Mucosa of descending colon (tissue), 3 donors: ENCODE measurements at places on chromosomes 2 and 18. TPM values are rescaled to one million over a fixed set of nuclear protein-coding genes. Genes with fewer than 3 reads are reported as not detected.

DNA sequence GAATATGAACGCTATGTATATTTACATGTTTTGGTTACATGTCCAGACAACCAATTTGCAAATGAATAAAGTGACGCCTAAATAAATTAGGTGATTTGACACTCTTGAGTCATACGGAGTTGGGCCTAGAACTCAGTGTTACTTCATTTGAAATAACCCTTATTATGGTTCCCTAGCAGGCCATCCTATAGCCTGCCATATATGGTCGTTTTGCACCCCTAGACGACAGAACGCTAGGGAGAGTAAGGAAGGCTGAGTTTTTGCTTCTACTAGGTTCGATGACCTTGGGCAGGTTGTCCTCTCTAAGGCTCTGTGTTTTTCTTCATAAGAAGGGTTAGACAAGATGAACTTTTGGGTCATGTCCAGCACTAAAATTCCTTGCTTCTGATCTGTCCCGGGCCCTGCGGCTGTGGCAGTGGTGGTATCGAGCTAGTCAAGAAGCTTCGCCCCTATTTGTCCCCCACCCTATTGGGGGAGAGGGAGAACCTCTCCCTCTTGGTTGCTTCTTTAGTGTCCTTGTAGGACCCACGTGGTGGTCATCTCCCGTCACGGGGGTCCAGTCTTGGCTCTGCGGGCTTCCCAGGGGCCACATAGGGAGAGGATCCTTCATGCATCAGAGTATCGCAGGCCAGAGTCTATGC is 574 bp upstream of the EML4 start:
- DNase-seq, result no peak

RTN4 gene
- 224 TPM for total RNA-seq

- DNase-seq, result no peak
These were observed 98.2 kb upstream of the FZD5 start for GRCh38 chr2:207867905-207868304.

- no peak for DNase-seq
These were observed 99.4 kb upstream of the RASGRP3 start for GRCh38 chr2:33377048-33377447.

C2orf80 gene
- not detected for total RNA-seq

- peak; percentile 70 for DNase-seq
These were observed 691 bp downstream of the BIRC6 start for GRCh38 chr2:32357318-32358110.

FBLN7 gene
- 0.72 TPM for total RNA-seq

DNA sequence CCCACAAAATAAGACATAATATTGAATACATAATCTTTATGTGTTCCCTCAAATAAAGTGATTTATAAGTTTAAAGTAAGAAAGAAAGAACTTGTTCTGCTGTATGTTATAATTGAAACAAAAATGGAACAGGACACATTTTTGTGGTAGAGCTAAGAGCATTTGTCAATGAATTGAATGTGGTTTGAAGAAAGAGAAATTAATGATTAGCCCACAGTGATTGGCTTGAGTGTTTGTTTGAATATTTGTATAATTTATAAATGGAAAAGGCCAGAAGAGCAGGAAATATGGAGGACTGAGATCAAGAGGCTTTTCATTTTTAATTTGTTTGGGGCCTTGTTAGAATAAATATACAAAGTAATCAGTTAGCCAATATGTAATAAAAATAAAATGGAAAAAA is 395.1 kb upstream of the CDH19 start:
- DNase-seq, result no peak

GRCh38 chr2:3741867-3742602 is 38.7 kb downstream of the DCDC2C start:
- no peak for DNase-seq

DNA sequence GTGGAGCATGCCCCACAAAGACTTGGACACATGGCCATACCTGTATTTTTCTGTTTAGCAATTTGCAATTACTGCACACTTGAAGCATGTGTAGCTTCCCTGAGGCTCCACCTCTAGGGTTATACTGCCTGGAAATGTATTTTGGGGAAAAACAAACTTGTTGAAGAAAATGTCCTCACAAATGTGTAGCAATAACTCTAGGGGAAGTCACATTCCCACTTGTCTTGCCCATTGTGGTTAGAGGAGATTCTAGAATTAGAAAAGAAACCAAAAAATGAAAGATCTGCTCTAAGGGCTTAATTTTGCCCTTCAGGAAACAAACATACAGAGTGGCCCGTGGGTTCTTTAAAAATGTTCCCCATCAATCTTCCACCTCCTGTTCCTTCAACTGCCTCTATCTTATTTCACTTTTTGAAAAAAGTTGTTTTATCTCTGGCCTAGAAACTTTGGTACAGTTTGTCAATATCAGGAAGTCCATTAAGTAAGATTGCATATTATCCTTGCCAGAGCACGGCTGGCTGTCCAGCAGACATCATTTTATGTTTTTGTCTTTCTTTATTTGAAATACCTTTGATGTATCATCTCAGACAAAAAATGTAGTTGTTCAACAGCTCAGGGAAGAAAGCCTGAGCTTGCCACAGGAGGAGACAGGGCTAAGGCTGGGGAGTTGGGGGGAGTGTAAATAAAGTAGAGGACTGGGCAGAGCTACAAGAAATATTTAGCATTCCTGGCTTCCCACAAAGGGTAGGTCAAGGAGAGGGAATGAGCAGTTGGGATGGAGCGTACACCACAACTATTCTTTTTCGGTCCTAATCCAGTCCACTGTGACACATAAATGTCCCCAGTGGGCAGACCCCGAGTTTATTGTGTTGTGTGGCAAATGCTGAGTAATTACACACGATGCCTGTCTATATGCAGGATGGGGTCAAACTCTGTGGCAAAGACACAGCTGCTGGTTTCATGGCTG is 96.8 kb upstream of the CDC42EP3 start:
- no peak for DNase-seq

DNA sequence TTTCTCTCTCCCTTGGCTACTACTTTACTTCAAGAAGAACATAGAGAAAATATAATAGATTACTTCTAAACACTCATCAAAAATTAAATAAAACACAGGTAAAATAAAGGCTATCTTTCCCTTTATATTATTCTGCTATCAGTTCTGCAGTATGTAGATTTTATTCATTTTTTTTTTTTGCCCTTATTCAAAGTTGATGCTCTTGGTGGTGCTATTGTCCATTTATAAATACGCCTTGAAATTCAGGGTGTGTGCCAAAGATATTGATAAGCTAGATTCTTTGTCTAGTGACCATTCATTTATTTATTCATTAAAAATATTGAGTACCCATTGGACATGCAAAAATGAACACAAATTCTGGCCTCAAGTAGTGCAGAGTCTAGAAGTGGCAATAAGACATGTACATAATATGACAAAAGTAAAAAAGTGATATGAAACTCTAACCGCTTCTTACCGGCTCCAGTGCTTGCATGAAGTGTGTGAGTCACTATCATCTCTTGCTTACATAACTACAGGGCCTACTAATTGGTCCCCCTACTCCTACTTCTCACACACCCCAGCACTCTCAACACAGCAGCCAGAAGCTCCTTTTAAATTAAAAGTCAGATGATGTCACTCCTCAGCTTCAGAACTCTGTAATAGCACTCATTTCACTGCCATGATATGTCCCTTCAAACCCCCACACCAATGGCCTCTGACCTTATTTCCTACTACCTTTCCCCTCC is 208.3 kb upstream of the FANCL start:
- no peak for DNase-seq

RTP5 gene
- total RNA-seq, result not detected

GRCh38 chr18:50720325-50720674 is 99.5 kb downstream of the MRO start:
- DNase-seq, result no peak

- DNase-seq, result no peak
These were observed 124.5 kb upstream of the SH3BP4 start for GRCh38 chr2:234827096-234827860.

DNA sequence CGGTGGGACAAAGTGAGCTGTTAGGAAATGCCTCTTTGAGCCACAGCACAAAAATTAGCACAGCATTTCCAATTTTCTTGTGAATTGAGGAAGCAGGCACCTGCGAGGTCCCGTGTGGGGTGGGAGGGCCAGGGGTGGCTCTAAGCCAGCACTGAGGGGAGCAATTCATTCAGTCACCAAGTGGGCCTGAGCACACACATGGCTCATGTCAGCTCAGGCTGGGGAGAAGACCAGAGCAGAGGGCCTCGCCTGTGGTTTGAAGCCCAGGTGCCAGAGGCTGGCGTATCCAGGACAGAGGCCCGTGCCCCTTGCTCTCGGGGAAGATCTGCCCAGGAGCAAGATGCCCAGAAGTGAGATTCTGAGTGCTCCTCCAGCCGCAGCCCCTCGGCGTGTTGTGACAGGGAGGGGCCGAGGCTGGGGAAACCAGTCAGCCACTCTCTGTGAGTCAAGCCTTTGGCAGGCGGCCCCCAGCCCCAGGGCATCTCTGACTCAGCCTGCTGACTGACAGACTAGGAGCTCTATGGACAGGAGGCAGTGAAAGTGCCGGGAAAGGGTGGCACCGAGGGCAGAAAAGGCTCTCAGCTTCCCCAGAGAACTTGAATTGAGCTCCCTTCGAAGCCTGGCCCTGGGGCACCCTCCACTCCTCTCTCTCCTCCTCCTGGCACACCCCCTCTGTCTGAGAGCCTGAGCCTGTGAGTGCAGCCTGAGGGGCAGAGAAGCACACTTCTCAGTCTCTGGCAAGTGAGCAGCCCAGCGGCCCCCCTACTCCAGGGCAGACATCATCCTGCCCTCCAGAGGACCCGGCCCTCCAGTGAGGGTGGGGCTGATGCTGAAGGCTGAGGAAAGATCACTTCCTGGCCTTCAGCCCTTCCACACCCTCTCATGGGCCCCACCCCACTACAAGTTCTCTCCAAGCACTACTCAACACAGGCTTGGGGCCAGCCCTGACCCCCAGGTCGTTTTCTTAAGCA is 32.3 kb downstream of the CYP26B1 start:
- no peak for DNase-seq

- no peak for DNase-seq
These were observed 13.1 kb upstream of the TNS1 start for GRCh38 chr2:218015586-218016521.

DNA sequence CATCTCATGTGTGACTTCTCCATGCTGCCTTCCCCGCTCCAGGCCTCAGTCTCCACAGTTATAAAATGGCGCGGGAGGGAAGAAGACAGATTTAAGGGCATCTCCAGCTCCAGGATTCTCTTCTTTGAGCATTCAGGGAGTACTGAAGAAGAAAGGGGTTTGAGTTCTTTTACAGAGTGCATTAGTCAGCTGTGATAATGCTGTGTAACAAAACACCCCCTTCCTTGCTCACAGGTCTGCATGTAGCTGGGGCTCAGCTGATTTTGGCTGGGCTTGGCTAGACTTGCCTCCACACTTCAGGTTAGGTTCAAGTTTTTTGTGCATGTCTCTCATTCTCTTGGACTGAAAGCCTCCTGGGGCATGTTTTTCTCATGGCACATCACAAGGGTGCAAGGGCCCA is 8.0 kb upstream of the SLC66A3 start:
- DNase-seq, result no peak

DNA sequence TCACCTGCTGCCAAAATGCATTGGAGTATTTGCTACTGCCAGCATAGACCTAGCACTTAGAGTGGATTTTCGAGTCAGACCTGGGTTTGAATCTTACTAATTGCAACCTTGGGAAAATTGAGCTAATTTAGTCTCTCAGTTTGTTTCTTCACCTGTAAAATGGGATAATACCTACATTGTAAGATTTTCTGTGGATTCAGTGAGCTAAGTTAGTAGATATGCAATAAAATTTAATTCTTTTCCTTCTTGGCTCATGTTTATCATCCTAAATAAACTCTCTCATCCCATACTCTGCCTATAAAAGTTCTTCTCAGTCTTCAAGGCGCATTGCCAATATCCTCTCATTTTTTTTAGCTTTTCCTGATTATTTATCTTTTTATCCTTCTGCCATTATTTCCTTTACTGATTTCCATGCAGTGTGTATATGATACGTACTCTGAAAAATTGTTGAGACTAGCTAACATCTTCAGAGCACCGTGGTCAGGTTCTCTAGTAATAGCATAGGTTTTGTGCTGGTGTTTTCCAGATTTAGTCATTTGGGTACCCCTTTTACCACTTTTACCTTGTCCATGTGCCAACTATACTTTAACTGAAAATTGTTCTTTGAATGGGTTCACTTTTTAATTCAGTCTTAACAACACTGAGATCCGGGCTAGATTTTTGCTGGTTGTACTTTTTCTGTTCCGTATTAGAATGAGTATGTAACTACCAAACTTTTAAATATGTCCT is 7.3 kb downstream of the CEP192 start:
- no peak for DNase-seq

NGEF gene
- total RNA-seq, result 67.5 TPM

- no peak for DNase-seq
These were observed 20.9 kb downstream of the TMEM237 start for GRCh38 chr2:201622306-201622970.

- DNase-seq, result no peak
These were observed 139.5 kb upstream of the LRATD1 start for GRCh38 chr2:14492920-14493503.

DNA sequence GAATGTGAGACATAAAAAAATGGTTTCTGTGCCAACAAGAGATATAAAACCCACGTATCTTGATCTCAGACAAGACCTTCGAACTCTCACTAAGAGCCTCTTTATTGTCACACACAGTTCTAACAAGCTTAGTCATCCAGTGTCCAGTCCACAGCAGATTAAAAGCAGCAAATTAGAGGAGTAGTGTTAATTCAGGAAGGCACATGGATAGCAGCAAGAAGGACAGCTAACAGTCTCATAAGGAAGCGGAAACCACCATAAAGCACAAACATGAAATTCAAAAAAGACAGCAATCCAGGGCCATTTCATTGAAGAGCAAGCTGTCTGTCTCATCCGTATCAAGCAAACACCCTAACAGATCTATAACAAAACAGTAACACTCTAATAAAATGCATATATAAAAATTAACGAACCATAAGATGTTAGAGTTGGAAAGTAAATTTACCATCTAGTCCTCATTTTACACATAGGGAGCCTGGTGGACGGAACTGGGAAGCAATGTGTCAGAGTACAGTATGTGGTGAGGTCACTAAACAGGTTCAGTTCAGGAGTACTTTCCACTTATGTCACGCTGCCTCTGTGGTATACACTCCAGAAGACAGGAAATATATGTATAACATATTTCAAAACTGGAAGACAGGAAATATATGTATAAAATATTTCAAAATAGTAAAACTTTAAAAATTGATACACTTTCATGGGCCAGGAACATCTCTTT is 18.3 kb downstream of the AAK1 start:
- no peak for DNase-seq

GRCh38 chr2:149156971-149157740 is 118.7 kb downstream of the LYPD6B start:
- no peak for DNase-seq

DNA sequence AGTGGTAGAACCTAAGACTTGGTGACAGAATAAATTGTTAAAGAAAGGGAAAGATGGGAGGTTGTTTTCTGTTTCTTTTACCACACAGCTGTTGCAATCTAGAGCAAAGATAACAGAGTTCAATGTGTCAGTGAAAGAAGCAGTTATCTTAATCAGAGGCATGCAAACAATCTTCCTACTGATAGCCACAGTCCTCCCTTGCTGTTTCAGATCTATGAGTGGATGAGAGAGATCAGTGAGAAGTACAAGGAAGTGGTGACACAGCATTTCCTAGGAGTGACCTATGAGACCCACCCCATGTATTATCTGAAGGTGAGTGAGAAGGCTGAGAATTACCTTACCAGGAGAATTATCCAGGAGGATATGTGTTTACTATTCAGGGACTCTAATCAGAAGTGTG is 15.9 kb downstream of the CPO start:
- DNase-seq, result no peak
